ENCODE measurements at places on chromosomes 7 and 10. TPM values are rescaled to one million over a fixed set of nuclear protein-coding genes. Genes with fewer than 3 reads are reported as not detected.

Gene PIK3CG
- polyA plus RNA-seq, result 3.3 TPM

Gene PTN
- polyA plus RNA-seq, result 57.3 TPM

Gene SERPINE1
- 2.0 TPM for polyA plus RNA-seq

Gene ATRNL1
- polyA plus RNA-seq, result 6.9 TPM

Gene RBM20
- polyA plus RNA-seq, result 1.5 TPM

Gene TAS2R41
- not detected for polyA plus RNA-seq

Gene TEX36
- polyA plus RNA-seq, result not detected

Gene DLD
- polyA plus RNA-seq, result 75.9 TPM

Gene HOXA10
- 1.4 TPM for polyA plus RNA-seq

Gene SPOCK2
- polyA plus RNA-seq, result 4.7 TPM

Gene CCDC71L
- polyA plus RNA-seq, result 6.8 TPM

Gene GDF10
- 101 TPM for polyA plus RNA-seq

Gene GDI2
- 216 TPM for polyA plus RNA-seq

Gene FAM25C
- not detected for polyA plus RNA-seq

Gene PLAC9
- polyA plus RNA-seq, result 36.3 TPM

Gene ADAM12
- 7.1 TPM for polyA plus RNA-seq

Gene AOAH
- polyA plus RNA-seq, result 4.7 TPM

Gene PON3
- 11.9 TPM for polyA plus RNA-seq

Gene TCERG1L
- 0.50 TPM for polyA plus RNA-seq

Gene C10orf95
- 1.4 TPM for polyA plus RNA-seq

Gene CYP3A7
- polyA plus RNA-seq, result 1.3 TPM
